ENCODE measurements at places on chromosomes 3 and 15. TPM values are rescaled to one million over a fixed set of nuclear protein-coding genes. Genes with fewer than 3 reads are reported as not detected.
A peak's percentile ranks its signal among the peaks of the same experiment; 100 is the strongest.

- DNase-seq, result no peak
These were observed 356.9 kb downstream of the MFSD1 start for GRCh38 chr3:159158801-159159200.

- DNase-seq, result peak; percentile 74
These were observed 12.4 kb upstream of the RAB11A start for GRCh38 chr15:65856821-65857455.

DNA sequence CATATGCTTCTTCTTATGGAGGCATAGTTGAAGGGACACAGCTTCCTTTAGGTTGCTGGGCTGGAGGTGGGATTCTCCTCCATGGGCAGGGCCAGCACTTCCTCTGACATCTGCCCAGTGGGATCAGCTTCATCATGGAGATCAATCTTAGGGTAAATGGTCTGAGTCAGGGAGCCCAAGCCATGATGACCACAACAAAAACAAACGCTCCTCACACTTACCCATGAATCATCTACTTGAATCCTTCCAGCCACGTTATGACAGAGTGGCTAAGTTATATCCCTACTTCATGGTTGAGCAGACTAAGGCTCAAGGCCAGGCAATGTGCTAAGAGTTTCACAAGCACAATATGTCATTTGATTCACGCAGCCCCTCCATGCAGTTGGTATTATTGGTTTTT is 87.2 kb upstream of the NMNAT3 start:
- DNase-seq, result peak; percentile 4

DNA sequence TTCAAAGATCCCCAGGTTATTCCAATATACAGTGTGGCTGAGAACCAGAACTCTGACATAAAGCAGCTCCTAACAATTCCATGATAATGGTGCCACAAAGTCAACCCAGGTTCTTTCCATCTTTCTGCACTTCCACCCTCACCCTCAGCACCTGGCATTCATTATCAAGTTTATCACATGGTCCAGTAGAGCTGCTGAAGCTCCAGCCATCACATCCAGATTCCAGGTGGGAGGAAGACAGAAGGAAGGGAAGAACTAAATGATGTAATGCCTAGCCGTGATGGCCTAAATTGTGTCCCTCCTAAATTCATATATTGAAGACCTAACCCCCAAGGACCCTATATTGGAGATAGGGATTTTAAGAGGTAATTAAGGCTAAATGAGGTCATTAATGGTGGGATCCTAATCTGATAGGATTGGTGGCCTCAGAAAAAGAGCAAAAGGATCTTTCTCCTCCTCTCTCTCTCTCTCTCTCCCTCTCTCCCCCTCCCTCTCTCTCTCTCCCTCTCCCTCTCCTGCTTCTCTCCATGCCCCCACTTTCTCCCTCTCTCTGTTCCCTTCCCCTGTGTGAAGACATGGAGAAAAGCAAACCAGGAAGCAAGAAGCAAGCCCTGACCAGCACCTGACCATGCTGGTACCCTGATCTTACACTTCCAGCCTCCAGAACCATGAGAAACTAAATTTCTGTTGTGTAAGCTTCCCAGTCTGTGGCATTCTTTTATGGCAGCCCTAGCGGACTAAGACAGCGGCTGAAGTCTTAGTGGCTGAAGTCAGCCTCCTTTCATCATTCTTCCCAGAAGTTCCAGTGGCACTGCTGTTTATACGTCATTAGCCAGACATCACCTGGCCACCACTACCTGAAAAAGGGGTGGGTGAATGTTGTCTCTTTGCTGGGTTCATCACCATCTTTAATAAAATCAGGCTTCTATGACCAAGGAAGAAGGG is 369.7 kb upstream of the PROK2 start:
- no peak for DNase-seq

GRCh38 chr3:121809249-121809648 is 25.6 kb downstream of the IQCB1 start:
- DNase-seq, result no peak

The CHRNB4 gene
- not detected for total RNA-seq

GRCh38 chr15:45113380-45113990 is 487 bp downstream of the DUOX2 start:
- DNase-seq, result no peak

DNA sequence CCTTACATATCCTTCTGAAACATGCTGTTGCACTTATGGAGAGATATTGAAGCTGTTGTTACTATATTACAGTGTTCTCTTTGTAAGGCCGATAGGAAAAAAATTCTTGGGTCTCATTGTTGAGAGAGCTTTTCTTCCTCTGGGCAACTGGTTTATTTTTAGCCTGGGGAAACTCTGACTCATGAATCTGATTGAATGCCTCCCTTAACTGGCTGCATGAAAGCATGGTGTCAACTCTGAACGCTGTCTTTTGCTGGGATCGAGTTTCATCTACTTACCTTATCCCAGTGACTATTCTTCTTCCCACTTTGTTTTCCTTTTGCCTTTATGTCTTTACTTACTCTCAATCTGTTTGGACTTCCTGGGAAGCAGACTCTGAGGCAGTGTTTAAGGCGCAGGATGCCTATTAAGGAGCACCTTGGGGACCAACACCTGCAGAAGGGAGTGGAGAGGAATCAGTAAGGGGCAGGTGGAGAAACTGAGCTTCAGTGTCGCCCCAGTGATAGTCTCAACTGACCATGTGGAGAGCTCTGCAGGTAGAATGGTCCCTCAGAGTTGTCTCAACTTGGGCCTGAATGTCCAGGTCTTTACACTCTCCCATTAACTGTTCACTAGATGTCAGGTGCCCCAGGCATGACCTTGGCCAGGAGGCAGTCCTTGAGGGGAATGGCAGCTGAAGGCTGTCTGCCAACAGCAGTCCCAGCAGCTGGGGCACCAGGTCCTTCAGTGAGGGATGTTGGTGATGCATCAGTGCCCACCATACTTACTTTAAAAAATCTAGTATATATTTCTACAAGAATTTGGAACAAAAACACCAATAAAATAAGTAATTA is 88.9 kb upstream of the CCNL1 start:
- DNase-seq, result peak; percentile 95

The TMCO5A gene
- total RNA-seq, result not detected

- DNase-seq, result no peak
These were observed at the start of gene GPR62 for GRCh38 chr3:51955175-51955892. Gene GPR62, plus strand, starts transcription at chr3:51955381. Its CDS starts 272 bp downstream, at chr3:51955653.

The RYR3 gene
- not detected for total RNA-seq

DNA sequence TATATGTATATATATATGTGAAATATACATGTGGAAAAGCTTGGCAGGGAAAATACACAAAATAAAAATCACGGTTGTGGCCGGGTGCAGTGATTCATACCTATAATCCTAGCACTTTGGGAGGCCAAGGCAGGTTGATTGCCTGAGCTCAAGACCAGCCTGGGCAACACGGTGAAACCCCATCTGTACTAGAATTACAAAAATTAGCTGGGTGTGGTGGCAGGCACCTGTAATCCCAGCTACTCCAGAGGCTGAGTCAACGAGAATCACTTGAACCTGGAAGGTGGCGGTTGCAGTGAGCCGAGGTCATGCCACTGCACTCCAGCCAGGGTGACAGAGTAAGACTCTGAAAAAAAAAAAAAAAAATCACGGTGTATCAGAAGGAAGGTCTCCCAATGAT is 20.8 kb upstream of the ARHGEF3 start:
- no peak for DNase-seq

The SLC6A11 gene
- not detected for total RNA-seq

The LRRC31 gene
- not detected for total RNA-seq

The TRIM59 gene
- 9.9 TPM for total RNA-seq

- DNase-seq, result no peak
These were observed 195.8 kb downstream of the MTHFS start for GRCh38 chr15:79700951-79701480.

The GOLGA8T gene
- total RNA-seq, result not detected

GRCh38 chr3:41715376-41715775 is 246.5 kb downstream of the ULK4 start:
- no peak for DNase-seq

- no peak for DNase-seq
These were observed 289.1 kb upstream of the AZI2 start for GRCh38 chr3:28637742-28638141.

GRCh38 chr3:4740397-4741105 is 238.7 kb upstream of the BHLHE40 start:
- DNase-seq, result peak; percentile 15

The NDN gene
- total RNA-seq, result 26.8 TPM

GRCh38 chr15:45702041-45702440 is 67.2 kb downstream of the SQOR start:
- no peak for DNase-seq

- no peak for DNase-seq
These were observed 83.5 kb upstream of the PXYLP1 start for GRCh38 chr3:141148169-141148568.

GRCh38 chr3:89565098-89565497 is 457.7 kb downstream of the EPHA3 start:
- no peak for DNase-seq

GRCh38 chr15:60358935-60359682 is 38.7 kb downstream of the ANXA2 start:
- DNase-seq, result peak; percentile 78

GRCh38 chr15:73927476-73928240 is 1.4 kb downstream of the LOXL1 start:
- DNase-seq, result peak; percentile 27

GRCh38 chr3:132433121-132433520 is 15.8 kb downstream of the DNAJC13 start:
- no peak for DNase-seq

GRCh38 chr3:171873580-171873979 is 30.4 kb downstream of the TMEM212 start:
- DNase-seq, result peak; percentile 85

GRCh38 chr3:41874022-41874421 is 87.9 kb downstream of the ULK4 start:
- DNase-seq, result no peak

GRCh38 chr3:178623666-178624255 is 87.5 kb downstream of the KCNMB2 start:
- DNase-seq, result no peak

- DNase-seq, result no peak
These were observed 202.7 kb upstream of the MLF1 start for GRCh38 chr3:158368271-158368670.

- DNase-seq, result no peak
These were observed 85.7 kb downstream of the OXNAD1 start for GRCh38 chr3:16350597-16351318.

DNA sequence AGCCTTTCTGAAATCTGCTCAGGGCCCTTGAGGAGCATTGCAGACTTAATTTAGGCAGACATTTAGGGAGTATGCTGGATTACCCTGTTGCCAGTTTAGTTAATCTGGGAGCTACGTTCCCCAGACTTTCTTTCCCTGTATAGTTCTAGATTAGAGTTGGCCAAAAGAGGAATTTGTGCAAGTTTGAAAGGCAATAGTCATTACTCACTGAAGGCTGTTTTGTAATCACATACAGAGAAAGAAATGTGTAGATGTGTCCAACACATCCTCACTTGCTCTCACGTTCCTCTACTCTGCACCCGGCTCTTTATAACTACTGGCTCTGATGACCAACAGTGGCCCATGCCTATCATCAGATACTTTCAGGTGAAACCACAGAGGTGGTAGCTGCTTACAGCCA is 24.2 kb downstream of the MASP1 start:
- DNase-seq, result no peak

DNA sequence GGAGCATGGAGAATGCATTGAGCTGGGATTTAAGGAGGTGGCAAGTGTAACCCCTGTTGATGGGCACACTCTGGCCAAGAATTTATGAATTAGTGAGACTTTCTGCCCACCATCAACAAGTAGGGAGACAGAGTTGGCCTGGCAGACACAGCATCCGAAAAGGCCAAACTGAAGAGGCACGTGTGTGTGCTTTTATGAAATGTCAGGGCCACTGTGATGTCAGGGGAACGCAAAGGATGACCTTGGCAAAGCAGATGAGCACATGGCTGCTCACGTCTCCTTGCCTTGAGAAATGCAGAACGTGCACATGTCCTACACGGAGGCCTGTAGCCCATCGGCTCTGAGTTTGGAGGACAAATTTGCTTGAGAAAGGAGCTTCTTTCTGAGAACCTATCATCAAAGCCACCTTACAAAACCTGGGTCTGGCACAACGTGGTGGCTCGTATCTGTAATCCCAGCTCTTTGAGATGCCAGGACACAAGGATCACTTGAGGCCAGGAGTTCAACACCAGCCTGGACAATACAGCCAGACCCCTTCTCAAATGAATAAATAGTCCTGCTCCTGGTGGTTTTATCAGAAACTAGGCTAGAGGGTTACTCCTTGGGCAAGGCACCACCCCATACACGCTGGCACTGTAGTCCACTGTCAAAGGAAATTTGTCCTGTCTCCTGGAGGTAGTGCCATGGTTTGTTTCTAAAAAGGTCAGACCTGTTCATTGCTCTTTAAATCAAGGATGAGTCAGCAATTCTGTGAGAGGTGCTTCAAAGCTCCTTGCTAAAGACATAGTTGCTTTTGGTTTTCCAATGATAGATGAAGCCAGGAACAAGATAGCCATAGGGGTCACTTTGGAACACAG is 941 bp upstream of the SH3BP5 start:
- DNase-seq, result no peak

GRCh38 chr3:3209714-3210113 is 30.2 kb upstream of the CRBN start:
- DNase-seq, result no peak

DNA sequence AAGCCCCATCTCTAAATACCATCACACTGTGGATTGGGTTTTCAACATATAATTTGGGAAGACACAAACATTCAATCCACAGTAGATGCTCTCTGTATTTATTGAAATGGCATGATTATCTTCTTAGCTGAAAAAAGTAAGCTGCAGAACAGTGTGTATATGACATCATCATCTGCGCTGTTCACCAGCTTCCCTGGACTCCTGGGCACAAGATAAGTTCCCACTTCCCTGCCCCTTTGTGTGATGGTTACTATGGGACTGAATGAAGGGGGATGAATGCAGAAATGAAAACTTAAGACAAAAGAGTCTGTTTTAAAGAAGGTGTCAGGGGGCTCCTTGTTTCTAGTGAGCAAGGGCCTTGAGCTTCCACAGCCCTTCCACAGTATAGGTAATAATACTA is 20.0 kb upstream of the GPD1L start:
- DNase-seq, result no peak

DNA sequence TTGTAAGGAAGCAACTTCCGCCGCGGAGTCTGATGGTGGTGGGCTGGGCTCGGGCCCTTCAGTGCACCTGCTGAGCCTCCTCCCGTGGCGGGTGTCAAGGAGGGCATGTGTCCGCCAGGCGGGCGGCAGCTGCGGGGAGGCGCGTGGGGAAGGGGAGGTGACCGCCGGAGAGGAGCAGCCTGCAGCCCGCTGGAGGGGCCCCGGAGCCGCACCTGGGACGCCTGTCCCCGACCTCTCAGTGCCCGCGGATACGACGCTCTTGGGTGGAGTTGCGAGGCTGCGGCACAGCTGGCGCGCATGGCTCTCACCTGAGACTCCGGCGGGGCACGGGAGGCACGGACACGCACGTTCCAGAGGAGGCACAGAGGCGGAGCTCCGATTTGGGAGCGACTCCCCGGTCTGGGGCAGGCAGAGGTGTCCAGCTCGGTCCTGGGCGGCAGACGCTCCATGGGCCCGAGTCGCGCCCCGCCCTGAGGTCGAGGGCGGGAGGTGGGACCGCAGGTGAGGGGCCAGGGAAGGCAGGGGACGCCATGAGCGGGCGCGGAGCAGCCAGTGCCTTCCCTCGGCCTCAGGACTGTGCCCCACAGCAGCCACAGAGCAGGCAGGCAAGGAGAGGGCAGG is 50.2 kb upstream of the PRR20G start:
- no peak for DNase-seq

- no peak for DNase-seq
These were observed 249.3 kb downstream of the XXYLT1 start for GRCh38 chr3:195021692-195022091.

The SUCNR1 gene
- total RNA-seq, result not detected
